ENCODE measurements at places on chromosomes 11 and 22.

- no peak for DNase-seq
Observed at GRCh38 chr11:36116161-36116560, 172.3 kb downstream of the LDLRAD3 start.

- DNase-seq, result no peak
Observed at GRCh38 chr11:15034687-15035267, 38.6 kb upstream of the CALCB start.

DNA sequence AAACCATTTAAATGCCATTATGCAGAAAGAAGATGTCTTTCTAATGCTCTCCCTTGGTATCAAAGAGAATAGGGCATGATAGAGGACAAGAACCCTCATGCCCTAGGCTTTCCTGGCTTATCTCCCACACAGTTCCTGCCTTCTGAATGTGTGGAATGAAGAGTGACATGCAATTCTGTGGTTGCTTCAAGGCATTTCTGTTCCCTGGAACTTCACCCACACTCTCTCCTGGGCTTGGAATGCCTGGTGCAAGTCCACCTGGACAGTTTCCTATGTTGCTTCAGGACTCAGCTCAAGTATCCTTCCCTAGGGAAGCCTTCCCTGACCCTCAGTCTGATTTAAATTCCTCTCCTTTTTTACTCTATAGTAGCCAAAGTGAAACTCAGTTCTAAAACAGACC, 53.8 kb upstream of the DRD2 start:
- no peak for DNase-seq

- no peak for DNase-seq
Observed at GRCh38 chr22:45818424-45819085, 146.9 kb downstream of the ATXN10 start.

DNA sequence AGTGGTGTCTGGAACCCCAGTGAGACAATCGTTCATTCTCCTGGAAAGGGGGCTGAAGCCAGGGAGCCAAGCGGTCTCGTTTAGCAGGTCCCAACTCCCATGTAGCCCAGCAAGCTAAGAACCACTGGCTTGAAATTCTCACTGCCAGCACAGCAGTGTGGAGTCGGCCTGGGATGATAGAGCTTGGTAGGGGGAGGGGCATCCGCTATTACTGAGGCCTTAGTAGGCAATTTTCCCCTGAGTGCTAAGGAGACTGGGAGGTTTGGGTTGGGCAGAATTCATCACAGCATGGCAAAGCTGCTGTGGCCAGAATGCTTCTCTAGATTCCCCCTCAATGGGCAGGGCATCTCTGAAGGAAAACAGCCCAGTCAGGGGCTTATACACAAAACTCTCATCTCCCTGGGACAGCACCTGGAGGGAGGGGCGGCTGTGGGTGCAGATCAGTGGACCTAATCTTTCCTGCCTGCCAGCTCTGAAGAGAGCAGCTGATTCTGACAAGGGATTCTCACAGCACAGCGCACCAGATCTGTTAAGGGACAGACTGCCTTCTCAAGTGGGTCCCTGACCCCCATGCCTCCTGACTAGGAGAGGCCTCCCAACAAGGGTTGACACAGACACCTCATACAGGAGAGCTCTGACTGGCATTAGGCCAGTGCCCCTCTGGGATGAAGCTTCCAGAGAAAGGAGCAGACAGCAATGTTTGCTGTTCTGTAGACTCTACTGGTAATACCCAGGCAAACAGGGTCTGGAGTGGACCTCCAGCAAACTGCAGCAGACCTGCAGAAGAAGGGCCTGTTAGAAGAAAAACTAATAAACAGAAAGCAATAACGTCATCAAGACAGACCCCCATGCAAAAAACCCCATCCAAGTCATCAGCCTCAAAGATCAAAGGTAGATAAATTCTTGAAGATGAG, 14.8 kb downstream of the OR52M1 start:
- no peak for DNase-seq

GRCh38 chr11:79344753-79345294, 96.0 kb downstream of the TENM4 start:
- DNase-seq, result no peak

GRCh38 chr11:77589521-77590193, at the start of gene AQP11:
Gene AQP11, plus strand, starts transcription at chr11:77589953. Its CDS starts 40 bp downstream, at chr11:77589993.
- DNase-seq, result peak; percentile 57

DNA sequence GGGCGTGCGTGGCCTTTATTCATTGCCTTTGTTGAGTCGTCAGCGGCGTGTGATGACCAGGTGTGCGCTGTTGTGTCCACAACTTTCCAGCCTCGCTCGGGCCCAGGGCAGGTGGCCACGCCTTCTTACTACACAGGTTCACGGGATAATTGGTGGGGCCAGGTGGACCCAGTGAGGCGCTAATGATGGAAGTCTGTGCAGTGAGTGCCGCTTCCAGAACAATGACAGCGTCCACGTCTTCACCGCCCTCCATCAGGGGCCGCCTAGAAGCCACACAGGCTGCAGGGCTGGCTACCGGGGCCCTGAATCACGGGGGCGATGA, 1197.3 kb downstream of the BRD1 start:
- no peak for DNase-seq

GRCh38 chr22:36873614-36874308, 13.0 kb downstream of the NCF4 start:
- peak; percentile 20 for DNase-seq

DNA sequence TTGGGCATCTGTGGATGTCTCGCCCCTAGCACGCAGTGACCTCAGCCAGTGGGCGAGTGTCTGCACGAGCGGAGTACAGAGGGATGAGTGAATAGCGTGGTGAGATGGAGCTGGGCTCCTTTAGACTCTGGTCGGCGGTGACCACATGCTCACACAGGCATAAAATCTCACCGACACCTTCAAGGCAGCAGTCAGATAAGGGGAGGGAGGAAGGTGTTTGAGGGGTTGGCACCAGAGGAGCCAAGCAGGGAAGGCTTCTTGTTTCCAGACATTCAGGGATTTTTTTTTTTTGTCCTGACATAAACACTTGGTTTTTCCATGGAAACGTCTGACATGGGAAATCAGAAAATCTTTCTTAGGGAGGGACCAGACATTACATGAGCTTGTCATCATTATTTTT, 35.8 kb downstream of the GRIK4 start:
- DNase-seq, result no peak

GRCh38 chr11:117084992-117085391, 13.2 kb downstream of the SIK3 start:
- DNase-seq, result no peak

GRCh38 chr11:68480852-68481510, 20.4 kb downstream of the PPP6R3 start:
- DNase-seq, result no peak

DNA sequence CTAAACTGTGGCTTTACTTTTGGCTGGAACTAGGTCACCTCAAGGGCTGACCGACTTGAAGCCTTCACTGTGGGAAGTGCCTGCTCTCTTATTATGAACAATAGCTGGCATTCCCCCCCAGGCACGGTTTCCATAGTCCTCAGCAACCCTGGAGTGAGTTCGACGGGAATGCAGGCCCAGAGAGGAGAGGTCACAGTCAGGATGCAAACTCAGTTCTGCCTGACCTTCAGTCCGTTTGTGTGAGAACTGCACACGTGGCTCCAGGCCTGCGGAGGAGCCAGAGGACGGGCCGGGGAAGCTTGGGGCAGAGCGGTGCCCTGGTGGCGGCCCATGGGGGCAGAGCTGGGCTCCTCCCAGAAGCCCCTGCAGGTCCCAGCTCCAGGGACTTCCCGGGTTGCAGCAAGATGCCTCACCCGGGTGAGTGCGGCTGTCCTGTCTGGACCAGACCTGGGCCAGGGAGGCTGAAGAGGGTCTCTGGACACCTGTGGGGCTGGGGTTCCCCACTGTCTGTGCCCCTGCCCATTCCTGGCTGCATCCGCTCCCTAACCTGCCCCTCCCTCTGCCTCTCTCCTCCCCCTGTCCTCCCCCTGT, 17.2 kb downstream of the SLC25A18 start:
- DNase-seq, result no peak

DNA sequence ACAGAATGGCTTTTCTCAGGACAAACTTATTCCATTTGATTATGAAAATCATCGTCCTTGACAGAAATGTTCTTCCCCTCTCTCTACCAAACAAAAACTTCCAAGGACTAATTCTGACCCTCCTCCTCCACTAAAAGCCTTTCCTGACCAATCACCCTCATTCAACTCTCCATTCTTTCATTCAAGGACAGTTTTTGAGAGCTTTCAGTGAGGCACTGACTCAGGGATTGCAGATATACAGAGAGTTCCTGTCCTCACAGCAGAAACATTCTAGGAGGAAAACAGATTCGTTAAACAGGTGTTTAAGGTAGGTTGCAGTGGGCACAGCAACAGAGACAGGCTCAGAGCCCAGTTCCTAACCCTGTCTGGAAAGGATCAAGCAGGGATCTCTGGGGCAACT, 41.5 kb downstream of the OR4D9 start:
- DNase-seq, result no peak

DNA sequence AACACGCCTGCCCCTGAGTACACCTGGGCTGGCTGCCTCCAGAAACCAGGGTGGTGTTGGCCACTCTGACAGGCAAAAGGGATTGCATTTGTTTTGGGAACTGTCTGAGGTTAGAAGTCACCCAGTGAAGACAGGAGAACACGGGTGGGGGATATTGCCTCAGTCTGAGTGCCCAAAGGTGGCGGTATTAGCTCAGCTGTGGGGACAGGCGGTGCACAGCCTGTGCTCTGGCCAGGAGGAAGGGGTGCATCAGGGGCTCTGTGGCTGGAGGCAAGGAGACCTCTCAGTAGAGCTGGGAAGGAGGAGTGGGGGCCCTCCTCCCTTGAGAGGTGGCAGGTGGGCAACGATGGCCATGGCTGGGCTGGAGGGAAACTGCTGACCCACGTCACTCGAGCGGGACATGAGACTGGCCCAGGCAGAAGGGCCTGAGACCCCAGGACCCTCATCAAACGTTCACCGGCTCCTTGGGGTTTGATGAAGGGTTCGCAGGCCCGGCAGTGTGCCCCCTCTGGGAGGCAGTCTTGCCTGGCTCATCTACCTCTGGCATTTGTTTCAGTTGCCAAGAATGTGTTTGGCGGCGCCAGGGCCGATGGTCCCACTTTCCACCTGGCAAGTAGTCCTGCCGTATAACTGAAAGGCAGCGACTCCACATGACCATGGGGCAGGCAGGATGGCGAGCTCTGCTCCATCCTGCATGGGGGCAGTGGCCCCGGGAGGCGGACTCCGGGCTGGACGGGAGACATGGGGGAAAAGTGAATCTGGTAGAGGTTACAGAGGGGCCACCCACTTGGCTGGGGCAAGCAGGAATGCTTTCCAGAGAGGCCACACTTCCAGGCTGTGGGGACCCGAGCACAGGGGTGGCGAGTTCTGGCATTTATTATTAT, 52.8 kb upstream of the SMIM38 start:
- no peak for DNase-seq

DNA sequence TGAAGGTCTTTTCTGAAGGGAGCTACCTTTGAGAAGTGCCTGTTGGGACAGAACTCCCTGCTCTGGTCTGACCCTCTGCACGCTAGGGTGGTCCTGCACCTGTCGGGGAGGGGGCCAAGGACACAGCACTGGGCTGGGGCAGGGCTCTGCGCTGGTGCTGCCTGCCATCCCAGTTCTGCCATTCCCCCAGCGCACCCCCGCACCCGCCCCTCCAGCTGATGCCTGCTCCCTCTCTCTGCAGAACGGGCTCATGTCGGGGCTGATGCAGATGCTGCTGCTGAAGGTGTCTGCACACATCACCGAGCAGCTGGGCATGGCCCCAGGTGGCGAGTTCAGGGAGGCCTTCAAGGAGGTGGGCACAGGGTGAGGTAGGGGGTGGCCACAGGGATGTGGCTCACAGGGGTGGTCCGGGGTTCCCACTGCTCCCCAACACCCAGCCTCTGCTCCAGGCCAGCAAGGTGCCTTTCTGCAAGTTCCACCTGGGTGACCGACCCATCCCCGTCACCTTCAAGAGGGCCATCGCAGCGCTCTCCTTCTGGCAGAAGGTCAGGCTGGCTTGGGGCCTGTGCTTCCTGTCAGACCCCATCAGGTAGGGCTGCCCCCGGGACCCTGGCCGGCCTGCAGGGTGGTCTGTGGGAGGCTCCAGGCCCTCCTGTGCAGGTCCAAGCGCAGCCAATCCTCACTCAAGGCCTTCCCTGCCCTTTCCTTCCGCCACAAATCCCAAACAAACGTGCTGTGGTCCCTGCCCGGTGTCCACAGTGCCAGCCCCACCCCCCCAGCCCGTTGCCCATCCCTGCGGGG, 3.6 kb upstream of the SELENOO start:
- no peak for DNase-seq

GRCh38 chr11:118572061-118572980, at the start of gene ARCN1:
Gene ARCN1, plus strand, starts transcription at chr11:118572409. Its CDS starts 139 bp downstream, at chr11:118572548.
- DNase-seq, result peak; percentile 54

DNA sequence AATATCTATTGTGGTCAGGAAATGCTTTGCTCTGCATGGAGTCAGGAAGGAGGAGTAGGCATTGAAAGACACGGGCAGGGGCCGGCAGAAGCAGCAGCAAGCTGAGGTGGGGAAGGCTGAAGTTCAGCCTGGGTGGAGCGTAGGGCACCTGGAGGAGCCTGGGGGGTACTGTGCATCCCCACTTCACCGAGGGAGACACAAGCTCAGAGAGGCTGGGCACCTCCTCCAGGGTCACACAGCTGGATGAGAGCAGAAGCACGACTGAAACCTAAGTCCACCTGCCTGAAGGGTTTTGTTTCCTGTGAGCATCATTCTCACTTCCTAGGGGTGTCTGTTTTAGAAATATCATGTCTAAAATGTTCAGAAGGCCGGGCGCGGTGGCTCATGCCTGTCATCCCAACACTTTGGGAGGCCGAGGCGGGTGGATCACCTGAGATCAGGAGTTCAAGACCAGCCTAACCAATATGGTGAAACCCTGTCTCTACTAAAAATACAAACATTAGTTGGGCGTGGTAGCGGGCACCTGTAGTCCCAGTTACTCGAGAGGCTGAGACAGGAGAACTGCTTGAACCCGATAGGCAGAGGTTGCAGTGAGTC, 138.3 kb downstream of the MPPED1 start:
- DNase-seq, result no peak

GRCh38 chr11:64861227-64861975, 16.9 kb upstream of the CDC42BPG start:
- DNase-seq, result no peak

- no peak for DNase-seq
Observed at GRCh38 chr11:27192184-27192583, 151.6 kb downstream of the BBOX1 start.
